ENCODE measurements at places on chromosomes 4 and X. TPM values are rescaled to one million over a fixed set of nuclear protein-coding genes. Genes with fewer than 3 reads are reported as not detected.

GRCh38 chrX:38599796-38600755, 38.7 kb downstream of the TSPAN7 start:
- no peak for DNase-seq

DNA sequence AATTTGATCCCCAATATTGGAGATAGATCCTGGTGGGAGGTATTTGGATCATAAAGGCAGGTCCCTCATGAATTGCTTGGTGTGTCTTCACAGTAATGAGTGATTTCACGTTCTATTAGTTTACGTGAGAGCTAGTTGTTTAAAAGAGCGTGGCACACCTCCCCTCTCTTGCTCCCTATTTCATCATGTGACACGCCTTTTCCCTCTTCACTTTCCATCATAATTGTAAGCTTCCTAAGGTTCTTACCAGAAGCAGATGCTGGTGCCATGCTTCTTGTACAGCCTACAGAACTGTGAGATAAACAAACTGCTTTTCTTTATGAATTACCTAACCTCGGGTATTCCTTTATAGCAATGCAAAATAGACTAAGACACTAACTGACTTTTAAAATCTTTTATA, 34.0 kb upstream of the FMR1 start:
- DNase-seq, result no peak

- no peak for DNase-seq
These were observed 63.0 kb downstream of the GPC3 start for GRCh38 chrX:133922390-133922771.

DNA sequence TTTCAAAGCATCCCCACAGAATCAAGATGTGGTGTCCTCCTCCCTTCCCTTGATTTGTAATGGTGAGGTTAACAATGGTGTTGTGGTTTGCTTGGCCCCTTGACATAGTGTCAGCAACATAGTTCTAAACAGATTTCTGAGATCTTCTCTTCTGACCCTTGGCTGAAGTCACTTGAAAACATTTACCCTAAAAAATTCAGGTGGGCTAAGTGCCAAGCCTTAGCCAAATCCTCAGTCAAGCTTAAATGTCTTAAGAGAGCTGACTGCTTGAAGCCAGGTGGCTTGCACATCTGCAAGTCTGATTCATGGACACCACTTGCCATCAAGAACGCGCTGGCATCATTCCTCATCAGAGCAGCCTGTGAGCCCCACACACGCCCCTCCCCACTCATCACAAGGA, 173.2 kb downstream of the MGST2 start:
- no peak for DNase-seq

HUWE1 gene
- total RNA-seq, result 300 TPM

NMU gene
- not detected for total RNA-seq

CDKL2 gene
- total RNA-seq, result 1.5 TPM

Measured in activated CD8-positive, alpha-beta memory T cell treated with anti-CD3 and anti-CD28 coated beads, Interleukin-2, amount 10 ng/mL, durations not matched to agents 7 days and 5 days (primary cell).